ENCODE measurements at places on chromosomes 1 and 21.
A peak's percentile ranks its signal among the peaks of the same experiment; 100 is the strongest.

- DNase-seq = no peak
Observed at GRCh38 chr1:246170574-246171261, 336.4 kb downstream of the SMYD3 start.

- peak; percentile 77 for DNase-seq
Observed at GRCh38 chr1:10663678-10664035, 132.8 kb downstream of the CASZ1 start.

- DNase-seq = no peak
Observed at GRCh38 chr1:236416165-236416564, 22.1 kb downstream of the EDARADD start.

DNA sequence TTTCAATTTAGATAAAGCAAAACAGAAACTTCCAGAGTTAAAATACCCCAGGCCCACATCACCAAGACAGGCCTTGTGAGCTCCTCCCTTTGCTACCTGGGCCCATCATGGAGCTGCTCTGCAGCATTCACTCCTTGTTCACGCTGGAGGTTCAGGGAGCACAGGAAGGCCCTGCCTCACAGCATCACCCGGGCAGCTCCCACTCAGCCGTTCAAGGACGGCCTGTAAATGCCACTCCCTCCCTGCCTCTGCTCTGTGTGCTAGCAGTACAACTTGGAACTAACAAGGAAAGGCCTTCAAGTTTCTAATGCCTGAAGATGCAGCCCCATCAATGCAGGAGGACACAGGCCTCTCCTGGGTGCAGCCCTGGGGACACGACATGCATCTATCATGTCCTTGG, 11.6 kb downstream of the ATP5PO start:
- DNase-seq = no peak

- no peak for DNase-seq
Observed at GRCh38 chr21:38439957-38440356, 58.3 kb downstream of the ERG start.

DNA sequence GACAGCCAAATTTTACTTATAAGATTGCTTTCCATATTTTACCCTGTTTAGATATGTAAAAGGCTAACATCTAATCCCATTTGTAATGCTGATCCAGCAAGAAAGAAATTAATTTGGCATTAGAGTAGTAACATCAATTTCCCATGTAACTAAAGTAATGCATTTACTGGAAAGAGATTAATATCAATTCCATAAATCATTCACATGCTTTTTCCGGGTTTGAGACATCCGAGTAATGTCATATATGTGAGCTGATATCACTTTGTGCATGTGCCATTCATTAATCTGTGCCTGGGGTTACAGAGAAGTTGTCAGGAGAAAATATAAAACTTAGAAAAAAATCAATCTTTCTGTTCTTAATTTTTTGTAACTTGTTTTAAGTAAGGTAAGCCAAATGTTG, 206.1 kb downstream of the AGBL4 start:
- no peak for DNase-seq

DNA sequence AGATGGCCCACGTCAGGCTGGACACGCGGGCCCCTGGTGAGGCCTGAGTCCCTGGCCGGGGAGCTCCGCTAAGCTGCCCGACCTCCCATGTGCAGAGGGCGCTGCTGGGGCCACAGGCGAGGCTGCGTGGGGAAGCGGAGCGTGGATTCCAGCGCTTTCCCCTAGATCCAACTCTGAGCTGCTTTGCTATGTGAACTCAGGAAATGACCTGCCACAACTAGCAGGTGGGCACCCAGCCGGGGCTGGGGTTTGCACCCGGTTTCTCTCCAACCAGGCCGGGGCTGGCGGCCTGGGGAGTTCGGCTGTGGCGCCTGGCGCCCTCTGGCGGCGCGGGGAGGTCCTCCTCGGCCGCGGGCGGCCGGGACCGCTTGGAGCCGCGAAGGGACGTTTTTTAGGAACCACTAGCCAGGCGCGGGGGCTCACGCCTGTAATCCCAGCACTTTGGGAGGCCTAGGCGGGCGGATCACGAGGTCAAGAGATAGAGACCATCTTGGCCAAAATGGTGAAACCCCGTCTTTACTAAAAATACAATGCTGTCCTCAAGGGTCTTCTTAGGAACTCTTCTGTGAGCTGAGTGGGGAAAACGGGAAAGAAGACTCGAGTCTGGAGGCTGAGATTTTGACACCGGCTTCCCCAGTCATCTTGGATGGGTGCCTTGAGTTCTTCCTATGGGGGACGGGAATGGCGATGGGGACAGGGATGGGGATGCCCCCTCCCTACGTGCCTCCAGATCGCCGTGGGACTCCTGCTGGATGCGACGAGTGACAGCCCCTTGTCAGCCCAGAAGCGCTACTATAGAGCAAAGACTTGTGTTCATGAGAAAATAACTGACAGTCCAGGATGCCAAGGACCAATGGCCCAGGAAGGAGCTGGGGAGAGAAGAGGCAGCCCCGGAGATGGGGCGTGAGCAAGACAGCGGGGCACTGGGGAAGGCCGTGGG, 12.6 kb downstream of the PYCR2 start:
- peak; percentile 89 for DNase-seq

DNA sequence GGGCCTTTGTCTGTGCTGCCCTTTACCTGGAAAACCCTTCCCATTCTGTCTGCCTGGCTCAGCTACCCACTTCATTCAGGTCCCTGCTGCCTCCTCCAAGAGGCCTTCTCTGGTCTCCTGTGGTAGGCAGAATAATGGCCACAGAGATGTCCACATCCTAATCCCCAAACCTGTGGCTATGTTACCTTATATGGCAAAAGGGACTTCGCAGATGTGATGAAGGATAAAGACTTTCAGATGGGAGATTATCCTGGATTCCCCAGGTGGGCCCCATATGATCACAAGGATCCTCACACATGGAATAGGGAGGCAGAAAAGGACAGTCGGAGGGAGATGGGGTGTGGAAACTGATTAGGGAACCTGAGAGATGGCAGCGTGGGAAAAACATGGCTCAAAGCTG, 14.2 kb upstream of the RUNX3 start:
- DNase-seq = no peak

Data from right kidney (tissue), 9 donors.